SK-MEL-5 (cell line): ENCODE measurements at places on chromosomes 4 and X. TPM values are rescaled to one million over a fixed set of nuclear protein-coding genes. Genes with fewer than 3 reads are reported as not detected.

The EGF gene
- 1.4 TPM in 2 replicates for total RNA-seq

The GATA1 gene
- total RNA-seq: not detected in 2 replicates

The CT83 gene
- 0.83 and 1.8 TPM in 2 replicates for total RNA-seq

The ITGB1BP2 gene
- total RNA-seq: 0.32 and 0.59 TPM in 2 replicates

The KLKB1 gene
- 0.16 TPM in 1 of 2 replicates, not detected in the other for total RNA-seq

The CENPVL2 gene
- total RNA-seq: 0.32 TPM in 1 of 2 replicates, not detected in the other

- no peak for DNase-seq
Measured at GRCh38 chr4:88998891-88999290, 58.1 kb downstream of the FAM13A start.

- DNase-seq: peak; percentile 17
Measured at GRCh38 chrX:13376857-13377549, 57.1 kb upstream of the ATXN3L start.

- DNase-seq: no peak
Measured at GRCh38 chr4:121758925-121759568, 5.9 kb downstream of the SMIM43 start.

GRCh38 chr4:137075586-137075985 is 456.7 kb downstream of the PCDH18 start:
- no peak for DNase-seq

- DNase-seq: peak; percentile 36
Measured at GRCh38 chr4:62399242-62399641, 1199.1 kb downstream of the ADGRL3 start.

DNA sequence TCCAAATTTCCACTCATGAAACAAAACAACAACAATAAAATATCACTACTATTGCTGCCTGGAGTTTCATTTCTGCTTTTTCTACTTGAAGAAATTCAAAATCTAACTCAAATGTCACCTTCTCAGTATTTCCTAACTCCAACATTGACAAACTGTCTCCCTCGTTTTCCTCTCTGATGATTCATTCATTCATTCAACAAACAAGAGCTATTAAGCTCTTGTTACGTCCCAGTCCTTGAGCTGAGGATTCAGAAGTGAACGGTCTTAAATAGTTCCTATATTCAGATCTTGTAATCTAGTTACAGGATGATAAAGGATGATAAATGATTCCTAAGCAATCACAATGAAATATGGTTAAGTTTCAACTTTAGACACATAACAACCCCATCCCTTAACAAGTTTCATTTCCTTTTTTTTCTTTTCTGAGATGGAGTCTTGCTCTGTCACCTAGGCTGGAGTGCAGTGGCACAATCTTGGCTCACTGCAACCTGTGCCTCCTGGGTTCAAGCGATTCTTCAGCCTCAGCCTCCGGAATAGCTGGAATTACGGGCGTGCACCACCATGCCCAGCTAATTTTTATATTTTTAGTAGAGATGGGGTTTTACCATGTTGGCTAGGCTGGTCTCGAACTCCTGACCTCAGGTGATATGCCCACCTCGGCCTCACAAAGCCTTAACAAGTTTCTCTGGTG is 1.7 kb downstream of the SLC9B2 start:
- DNase-seq: no peak

GRCh38 chr4:29153642-29154041 is 1566.5 kb upstream of the PCDH7 start:
- no peak for DNase-seq

GRCh38 chr4:62618042-62618441 is 1417.9 kb downstream of the ADGRL3 start:
- DNase-seq: no peak

DNA sequence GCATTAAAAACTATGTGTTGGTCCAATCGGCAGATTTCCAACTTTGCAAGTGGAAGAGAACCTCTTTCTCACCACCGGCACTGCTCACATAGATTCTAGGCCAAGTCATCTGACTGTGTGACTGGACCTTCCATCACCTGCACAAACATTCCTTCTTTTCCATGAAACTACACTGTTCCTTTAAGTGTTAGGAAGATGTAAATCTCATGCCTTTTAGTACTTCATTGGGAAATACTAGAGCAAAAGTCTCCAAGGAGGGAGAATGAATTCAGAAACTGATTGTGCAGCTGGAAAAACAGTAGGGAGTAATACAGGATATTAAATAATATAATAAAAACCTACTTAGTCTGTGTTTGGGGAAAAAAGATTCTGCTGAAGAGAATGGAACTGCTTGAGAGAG is 238.2 kb downstream of the GPC3 start:
- no peak for DNase-seq

DNA sequence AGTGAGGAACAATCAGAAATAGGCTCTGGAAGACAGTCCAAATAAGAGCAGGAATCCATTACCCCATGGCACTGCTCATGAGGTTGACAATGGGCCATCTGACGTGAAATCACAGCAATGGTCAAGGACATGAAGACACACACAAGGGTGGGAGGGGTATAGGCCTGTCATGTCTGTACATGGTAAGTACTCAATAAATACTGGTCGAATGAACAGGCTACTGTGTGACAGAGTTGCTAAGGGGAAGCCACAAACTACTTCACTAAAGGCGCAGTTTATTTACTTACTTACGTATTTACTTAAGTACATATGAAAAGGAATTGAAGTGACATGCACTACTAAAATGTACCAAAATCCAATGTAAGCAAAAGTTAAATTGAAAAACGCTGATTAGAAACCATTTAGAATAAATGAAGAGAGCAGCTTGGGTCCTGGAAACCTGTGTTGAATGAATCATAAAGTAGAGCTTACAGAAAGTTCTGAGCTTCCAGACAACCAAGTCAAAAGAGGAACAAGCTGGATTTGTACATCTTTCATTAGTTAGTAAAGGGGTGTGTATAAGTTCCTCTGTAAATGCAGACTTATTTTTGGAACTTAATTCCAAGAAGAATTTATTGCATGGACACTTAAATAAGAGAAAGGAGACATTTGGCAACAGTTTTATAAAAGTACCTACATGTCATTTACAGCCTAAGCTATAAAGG is 32.7 kb downstream of the ALPK1 start:
- DNase-seq: no peak

DNA sequence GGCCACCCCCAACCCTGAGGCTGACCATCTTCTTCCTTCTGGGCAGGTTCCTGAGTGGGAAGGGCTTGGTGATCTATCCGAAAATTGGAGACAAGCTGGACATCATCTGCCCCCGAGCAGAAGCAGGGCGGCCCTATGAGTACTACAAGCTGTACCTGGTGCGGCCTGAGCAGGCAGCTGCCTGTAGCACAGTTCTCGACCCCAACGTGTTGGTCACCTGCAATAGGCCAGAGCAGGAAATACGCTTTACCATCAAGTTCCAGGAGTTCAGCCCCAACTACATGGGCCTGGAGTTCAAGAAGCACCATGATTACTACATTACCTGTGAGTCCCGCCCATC is 9.7 kb downstream of the EFNB1 start:
- DNase-seq: no peak

DNA sequence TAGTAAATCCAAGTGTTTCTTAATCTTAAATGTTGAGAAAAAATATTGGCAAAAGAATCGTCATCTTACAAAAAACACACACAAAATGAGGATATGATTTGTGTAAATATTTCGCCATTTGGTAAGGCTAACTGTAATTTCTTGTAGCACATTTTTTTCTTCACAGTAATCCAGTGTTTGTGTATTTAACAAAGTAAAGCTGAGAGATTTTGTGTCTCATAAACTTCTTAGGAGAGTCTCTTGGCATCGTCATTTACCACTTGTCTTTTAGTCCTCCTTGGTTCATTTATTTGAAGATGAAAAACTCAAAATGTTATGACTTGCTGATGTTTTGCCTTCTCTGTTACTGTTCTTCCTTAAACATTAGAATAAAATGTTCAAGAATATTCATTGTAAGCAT is 326.7 kb upstream of the PITX2 start:
- DNase-seq: no peak

DNA sequence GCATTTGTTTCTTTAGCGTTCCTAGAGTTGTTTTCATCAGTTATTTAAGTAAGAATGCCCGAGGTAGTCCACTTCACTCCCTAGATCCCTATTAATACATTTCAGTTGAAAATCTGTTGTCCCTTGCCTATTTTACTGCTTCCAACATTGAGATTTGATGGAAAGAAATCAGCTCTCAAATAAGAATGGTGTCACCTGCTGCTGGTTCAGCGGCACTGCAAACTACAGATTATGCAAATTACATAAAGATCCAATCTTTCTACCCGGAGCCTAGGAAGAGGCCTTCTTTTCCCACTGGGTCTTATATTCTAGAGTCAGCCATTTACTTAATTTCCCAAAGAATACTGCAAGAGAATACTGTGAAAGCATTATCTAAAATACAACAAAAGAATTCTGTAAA is 597.6 kb upstream of the MAGEB2 start:
- peak; percentile 26 for DNase-seq

DNA sequence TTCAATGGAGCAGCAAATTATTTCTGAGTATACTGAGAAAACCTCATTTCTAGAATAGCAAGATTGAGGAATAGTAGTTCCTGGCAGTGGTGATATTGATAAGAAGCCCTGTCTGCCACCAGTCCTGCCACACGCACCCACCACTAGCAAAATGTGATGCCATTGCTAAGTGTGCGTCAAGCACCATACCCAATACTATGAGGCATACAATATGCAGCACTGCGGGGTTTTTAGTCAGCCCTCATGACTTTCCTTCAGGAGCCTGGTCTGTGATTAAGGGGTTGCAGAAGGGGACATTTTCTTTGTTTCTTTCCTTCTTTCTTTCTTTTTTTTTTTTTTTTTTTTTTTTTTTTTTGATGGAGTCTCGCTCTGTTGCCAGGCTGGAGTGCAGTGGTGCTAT is 128.7 kb upstream of the USP38 start:
- DNase-seq: no peak

GRCh38 chr4:4420421-4420820 is 33.5 kb downstream of the NSG1 start:
- DNase-seq: no peak

DNA sequence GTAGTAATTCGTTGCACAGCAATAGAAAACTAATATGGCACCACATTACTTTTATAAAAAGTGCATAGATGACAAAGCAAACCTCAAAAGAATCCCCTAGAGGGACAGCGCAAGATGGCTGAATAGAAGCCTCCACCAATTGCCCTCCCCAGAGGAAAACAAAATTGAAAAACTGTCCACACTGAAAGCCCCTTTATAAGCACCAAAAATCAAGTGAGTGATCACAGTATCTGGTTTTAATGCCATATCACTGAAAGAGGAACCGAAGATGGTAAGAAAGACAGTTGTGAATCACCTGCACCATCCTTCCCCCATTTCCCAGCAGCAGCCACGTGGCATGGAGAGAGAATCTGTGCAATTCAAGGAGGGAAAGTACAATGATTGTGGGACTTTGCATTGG is 522.2 kb downstream of the GLUD2 start:
- DNase-seq: no peak

DNA sequence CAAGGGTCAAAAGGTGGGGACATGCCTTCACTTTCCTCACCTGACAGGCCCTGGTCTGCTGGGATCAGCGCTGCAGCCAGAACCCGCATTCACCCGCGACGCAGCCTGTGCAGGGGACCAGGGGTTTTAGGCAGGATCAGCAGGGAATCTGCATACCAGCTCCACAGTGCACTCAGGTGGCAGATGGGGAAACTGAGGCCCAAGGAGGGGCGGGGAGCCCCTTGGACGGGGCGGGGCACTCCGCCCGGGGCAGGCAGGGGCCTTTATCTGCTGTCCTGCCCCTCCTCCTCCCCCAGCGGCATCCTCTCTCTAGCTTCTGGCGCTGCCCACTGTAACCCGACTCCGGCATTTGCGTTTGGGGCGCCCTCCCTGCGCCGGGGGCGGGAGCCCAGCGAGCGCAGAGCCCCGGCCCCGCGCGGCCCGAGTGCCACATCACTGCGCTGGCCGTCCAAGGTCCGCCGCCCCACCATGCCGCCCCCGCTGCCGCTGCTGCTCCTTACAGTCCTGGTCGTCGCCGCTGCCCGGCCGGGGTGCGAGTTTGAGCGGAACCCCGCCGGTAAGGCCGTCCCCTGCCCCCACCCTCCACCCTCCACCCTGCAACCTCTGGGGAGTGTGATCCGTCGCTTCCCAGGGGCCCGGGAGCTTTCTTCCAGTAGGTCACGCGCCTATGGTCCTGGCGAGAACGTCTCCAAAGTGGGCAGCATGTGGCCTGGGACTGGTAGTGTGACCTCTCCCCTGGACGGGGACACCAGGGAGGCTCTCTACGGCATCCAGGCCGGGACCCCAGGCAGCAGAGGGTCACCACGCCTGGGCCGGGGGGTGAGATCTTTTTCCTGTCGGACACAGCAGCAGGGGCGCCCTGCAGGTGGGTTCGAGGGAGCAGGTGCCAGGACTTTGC is at the start of gene CPZ:
Gene CPZ (plus strand): TSS at position 400 of the 898 bp plus-strand sequence. CDS start 69 bp downstream, at position 469.
- DNase-seq: no peak

DNA sequence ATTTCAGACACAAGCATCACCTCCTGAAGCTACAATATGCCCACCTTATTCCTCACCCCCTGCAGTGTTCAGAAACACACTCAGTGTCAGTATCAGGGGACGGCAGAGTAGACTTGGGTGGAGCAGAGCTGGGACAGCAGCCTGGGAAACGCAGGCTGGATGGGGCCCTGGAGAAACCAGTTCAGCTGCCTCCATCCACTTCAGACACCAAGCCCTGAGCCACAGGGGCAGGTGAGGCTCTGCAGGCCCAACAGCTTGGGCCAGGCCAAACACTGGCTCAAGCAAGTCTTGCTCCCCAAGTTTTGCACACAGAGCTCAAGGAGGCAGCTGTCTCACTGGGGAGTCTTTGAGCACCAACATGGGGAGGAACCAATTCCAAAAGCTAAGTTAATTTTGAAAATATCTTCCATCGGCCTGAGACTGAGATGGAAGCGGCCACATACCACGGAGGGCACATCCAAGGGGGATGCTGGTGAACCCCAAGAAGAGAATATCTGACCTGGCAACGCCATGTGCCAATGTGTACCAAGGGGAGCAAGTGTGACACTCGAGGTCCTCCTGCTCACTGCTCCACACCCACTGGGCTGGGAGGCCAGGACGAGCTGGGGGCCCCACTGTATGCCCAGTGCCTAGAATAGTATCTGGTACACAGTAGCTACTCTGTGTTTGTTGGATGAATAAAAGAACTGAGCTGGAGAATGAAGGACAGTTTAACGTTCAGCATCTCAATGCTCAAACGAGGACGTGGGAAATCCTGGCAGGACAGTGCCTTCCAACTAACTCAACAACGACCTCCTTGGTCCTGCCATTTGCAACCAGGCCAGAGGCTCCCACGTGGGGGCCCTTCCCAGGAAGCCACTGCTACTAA is 45.6 kb downstream of the PPP2R2C start:
- no peak for DNase-seq

- peak; percentile 45 for DNase-seq
Measured at GRCh38 chrX:21972721-21973120, 32.2 kb downstream of the SMS start.

DNA sequence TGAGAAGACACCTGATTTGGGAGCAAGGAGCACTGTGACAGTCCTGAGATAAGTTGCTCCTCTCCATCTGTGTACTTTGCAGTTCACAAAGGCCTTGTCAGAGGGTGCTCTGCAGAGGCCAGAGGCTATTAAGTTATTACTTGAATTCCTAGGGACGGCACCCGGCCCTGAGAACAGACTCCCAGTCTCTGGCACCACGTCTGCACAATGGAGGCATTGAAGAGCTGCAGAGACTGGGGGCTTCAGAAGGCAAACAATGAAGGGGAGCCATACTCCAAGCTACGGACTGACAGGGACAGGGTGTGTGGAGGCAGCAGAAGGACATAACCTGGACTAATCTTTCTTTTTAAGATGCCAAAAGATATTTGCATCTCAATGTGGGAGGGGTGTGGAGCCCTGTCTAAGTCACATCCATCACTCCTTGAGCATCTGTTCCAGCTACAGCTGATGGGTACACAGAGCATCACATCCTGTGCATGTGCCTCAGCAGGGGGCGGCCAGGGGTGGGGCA is 11.5 kb downstream of the RASGEF1B start:
- DNase-seq: no peak

GRCh38 chr4:70651864-70652506 is 14.3 kb downstream of the JCHAIN start:
- DNase-seq: peak; percentile 45
